ENCODE measurements at places on chromosomes 4 and X. TPM values are rescaled to one million over a fixed set of nuclear protein-coding genes. Genes with fewer than 3 reads are reported as not detected.

PPEF2 gene
- 0.65 TPM for total RNA-seq

- DNase-seq: no peak
Measured at GRCh38 chrX:39258331-39258730, 457.1 kb downstream of the MID1IP1 start.

- DNase-seq: no peak
Measured at GRCh38 chr4:87122252-87122651, 98.2 kb downstream of the KLHL8 start.

GRCh38 chrX:13965531-13965930 is 64.2 kb downstream of the GEMIN8 start:
- no peak for DNase-seq

GRCh38 chr4:16969696-16970135 is 71.3 kb upstream of the LDB2 start:
- no peak for DNase-seq

Measured in activated CD8-positive, alpha-beta T cell treated with anti-CD3 and anti-CD28 coated beads, Interleukin-2, amount 10 ng/mL, durations not matched to agents 7 days and 5 days (primary cell).